Mucosa of descending colon (tissue), 3 donors: ENCODE measurements at places on chromosomes 5 and 9. TPM values are rescaled to one million over a fixed set of nuclear protein-coding genes. Genes with fewer than 3 reads are reported as not detected.

- DNase-seq = no peak
Observed at GRCh38 chr5:135208903-135209721, 175.1 kb upstream of the PITX1 start.

GRCh38 chr5:90550963-90551362 lies 7.6 kb upstream of the ADGRV1 start:
- DNase-seq = no peak

DNA sequence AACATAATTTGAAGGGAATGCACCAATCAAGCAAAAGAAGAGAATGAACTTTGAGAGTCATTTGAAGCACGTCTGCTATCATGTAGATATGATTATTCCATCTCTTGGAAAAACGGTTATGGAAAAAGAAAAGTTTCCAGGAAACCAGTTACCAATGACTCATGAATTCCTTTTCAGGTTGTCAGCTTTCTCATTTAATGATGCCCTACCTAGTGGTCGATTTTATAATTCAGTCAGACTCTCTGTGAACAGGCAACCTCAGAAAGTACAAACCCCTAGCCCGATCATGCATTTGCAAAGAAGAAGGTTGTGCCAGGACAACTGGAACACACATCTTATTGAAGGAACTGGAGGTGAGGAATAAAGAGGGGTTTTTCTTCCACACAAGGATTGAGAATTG lies 355.1 kb upstream of the GRIA1 start:
- no peak for DNase-seq

DNA sequence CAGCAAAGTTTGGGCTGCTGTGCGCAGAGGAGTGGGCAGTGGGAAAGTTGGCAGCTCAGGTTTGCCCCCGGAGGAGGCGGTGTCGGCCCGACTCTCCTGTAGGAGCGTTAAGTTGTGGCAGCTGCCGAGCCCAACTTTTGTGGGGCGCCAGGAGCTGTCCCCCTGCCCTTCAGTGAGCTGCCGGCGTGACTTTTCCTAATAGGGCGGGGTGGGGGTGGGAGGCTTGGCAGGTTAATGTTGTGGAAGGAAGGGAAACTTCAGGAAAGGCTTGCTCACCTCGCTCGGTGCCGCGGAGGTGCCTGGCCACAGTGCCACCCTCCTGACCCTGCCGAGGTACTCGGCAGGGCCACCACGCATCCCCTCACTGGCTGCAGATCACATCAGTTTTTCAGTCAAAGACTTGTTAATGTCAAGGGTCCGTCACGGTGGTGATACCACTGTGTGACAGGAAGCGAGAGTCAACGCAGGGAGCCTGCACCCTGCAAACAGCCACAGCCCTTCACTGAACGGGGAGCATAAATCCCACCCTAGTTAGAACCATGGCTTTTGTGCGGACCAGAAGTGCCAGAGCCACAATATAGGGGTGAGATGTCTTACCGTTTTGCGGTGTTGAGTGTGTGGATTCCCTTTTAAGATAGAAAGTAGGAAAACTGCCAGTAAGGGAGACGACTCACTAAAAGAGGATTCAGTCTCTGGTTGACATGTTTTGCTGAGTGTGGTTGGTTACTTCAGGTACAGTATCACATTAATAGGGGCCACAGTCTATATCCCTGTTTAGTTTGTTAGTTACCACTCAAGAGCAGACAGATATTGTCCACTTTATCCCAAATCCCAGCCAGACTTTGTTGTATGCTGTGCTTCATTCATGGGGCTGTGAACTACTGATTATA lies 796 bp downstream of the LNPEP start:
- DNase-seq = peak; percentile 48

The GABRA6 gene
- not detected for total RNA-seq

DNA sequence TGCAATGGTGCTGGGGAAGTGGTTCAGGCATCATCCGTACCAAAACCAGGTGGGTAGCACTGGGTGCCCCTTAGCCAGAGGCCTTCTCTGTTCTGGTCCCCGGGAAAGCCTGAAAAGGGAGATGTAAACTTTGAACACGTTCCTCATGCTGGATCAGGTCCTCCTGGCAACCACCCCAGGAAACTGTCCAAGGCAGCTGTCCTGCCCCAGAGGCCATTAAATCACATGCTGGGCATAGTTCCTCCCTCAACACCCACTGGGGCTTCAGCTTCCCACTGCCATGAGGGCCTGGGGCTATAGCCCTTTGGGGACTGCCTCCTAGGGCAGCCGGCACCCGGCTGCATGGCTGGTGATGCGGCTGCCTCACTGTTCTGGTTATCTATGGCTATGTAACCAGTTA lies 228.9 kb upstream of the MVB12B start:
- DNase-seq = no peak

DNA sequence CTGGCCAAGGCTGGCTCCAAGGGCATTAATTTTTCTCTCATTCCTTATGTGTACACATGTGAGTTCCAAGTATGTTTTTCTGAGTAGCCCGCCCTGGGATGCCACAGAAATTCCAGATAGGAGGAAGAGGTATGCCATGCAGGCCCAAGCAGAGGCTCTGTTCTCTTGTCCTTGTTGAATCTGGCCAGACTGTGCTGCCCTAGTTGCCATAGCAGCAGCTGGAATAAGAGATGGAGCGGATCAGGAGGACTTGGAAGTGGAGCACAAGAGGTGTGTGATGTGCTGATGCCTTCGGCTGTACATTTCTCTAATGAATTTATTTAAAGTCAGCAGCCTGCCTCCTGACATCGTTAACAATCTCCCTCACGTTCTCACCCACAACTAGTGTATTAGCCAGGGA lies 235.6 kb upstream of the RPS23 start:
- no peak for DNase-seq

GRCh38 chr5:68518286-68518685 lies 302.7 kb downstream of the PIK3R1 start:
- DNase-seq = no peak

DNA sequence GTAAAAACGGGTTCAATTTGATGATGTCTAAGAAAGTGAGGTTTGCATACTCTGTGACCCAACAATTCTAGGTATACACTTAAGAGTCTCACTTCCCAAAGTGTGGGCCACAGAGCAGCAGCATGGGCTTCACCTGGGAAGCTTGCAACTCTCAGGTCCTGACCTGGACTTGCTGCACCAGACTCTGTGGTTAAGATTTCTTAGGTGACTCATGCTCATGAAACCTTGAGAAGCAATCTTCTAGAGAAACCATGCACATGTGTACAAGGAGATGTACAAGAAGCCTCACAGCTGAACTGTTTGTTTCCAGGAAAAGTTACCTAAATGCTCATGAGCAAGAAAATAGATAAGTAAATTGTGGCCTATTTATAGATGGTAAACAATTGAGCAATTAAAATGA lies 30.0 kb downstream of the DNAJC21 start:
- DNase-seq = no peak

- DNase-seq = no peak
Observed at GRCh38 chr9:104301755-104302154, 202.3 kb upstream of the OR13F1 start.

GRCh38 chr5:58752104-58752503 lies 169.2 kb downstream of the RAB3C start:
- no peak for DNase-seq

GRCh38 chr9:104104360-104104759 lies 10.3 kb downstream of the SMC2 start:
- DNase-seq = no peak

GRCh38 chr9:121303456-121304451 lies 35.8 kb downstream of the GSN start:
- no peak for DNase-seq

The KIAA0825 gene
- 2.6 TPM for total RNA-seq
